Vagina (tissue), 2 donors: ENCODE measurements at places on chromosomes 2 and 18. TPM values are rescaled to one million over a fixed set of nuclear protein-coding genes. Genes with fewer than 3 reads are reported as not detected.

The IL1A gene
- total RNA-seq: 0.98 TPM

DNA sequence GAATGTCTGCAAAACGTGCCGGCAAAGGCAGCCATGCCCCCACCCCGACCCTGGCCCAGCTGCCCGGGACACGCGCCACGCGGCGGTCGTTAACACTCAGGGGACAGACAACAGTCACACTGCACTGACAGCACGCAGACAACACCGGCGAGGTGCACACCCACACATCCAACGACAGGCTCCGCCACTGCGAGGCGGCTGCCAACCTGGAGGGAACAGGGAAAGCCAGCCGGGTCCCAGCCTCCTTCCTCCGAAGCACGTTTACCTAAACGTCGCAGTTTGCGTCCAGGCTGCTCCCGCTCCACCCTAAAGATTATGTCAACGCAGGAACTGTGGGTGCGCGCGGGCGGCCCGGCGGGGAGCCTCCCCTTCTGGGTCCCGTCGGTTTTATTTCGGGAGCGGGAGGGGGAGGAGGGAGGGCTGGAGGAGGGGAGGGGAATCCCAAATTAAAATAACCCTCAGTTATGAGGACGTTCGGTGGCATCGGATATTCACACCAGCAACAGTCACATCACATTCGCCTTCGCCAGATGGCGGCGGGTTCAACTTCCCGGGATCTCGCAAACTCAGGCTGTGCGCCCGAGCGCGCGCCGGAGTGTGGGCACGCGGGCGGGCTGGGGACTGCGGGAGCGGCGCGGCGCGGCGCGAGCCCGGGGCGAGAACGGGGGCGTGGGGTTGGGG lies 644 bp downstream of the PTGR3 start:
- H3K27ac ChIP-seq: peak overlapping the region; percentile 96
- no peaks in the 10 kb centered on the region for H3K27me3 ChIP-seq
- no peaks in the 10 kb centered on the region for H3K36me3 ChIP-seq

The SPOPL gene
- total RNA-seq: 20.1 TPM

The CCNYL1 gene
- total RNA-seq: 7.1 TPM

GRCh38 chr2:101036562-101036961 lies 34.5 kb downstream of the RPL31 start:
- H3K4me3 ChIP-seq: no peak overlapping the region
- no peak overlapping the region for H3K27ac ChIP-seq
- H3K36me3 ChIP-seq: no peaks in the 10 kb centered on the region
- no peaks in the 10 kb centered on the region for H3K4me1 ChIP-seq
- H3K27me3 ChIP-seq: no peaks in the 10 kb centered on the region

GRCh38 chr2:173599821-173600359 lies 245.2 kb downstream of the CDCA7 start:
- no peaks in the 10 kb centered on the region for H3K4me1 ChIP-seq
- H3K36me3 ChIP-seq: no peaks in the 10 kb centered on the region
- no peak for DNase-seq
- H3K27me3 ChIP-seq: no peaks in the 10 kb centered on the region
- H3K4me3 ChIP-seq: no peak overlapping the region

DNA sequence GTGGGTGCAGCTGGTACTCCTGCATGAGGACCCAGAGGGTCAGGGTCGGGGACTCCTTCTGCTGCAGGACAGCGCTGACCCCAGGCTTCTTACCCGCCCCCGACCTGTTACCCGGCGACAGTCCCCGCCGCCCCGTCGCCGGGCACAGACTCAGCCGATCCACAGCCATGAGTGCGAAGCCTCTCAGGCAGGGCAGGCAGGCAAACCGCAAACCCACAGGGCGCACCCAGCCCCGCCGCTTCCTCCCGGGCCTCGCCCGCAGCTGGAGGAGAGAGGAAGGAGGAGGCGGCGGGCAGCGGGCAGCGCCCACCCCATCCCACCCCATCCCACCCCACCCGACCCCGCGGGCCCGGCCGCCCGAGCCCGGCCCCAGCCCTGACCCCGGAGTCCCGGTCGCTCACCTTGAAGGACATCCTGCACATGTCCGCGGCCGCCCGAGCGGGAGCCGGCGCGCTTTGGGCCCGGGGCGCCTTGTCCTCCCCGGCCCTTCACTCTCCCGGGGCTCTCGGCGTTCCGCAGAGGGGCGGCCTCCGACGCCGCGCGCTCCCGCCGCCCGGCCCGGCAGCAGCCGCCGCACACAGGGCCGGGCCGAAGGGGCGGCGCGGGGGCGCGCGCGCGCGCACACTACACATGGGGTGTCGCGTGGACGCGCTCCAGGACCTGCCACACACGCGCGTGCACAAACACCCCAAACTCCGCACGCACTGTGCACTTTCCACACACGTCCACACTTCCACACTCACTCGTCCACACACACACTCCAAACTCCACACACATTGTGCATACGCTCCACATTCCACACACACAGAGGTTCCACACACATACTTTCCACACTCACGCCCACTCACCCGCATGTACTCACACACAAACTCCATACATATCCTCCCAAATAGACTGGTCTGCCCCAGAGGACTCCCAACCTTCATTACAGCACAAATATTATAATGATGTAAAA lies at the start of gene ANKRD29:
Gene ANKRD29, minus strand, starts transcription at position 603 of the 955 bp plus-strand sequence. Its CDS starts 181 bp downstream, at position 422.
- no peaks in the 10 kb centered on the region for H3K27me3 ChIP-seq
- no peaks in the 10 kb centered on the region for H3K36me3 ChIP-seq
- DNase-seq: no peak
- peak within 1 kb of the TSS; percentile 61 for H3K4me3 ChIP-seq
- H3K27ac ChIP-seq: peak within 1 kb of the TSS; percentile 75
- H3K4me1 ChIP-seq: peaks cover 25% of the 10 kb centered on the region
